Stimulated activated CD8-positive, alpha-beta memory T cell treated with anti-CD3 and anti-CD28 coated beads, Interleukin-15, amount 100 ng/mL, for 24 hours (primary cell): ENCODE measurements at places on chromosomes 12 and 14.

GRCh38 chr12:110934093-110934852, 13.9 kb upstream of the MYL2 start:
- no peak for DNase-seq

GRCh38 chr12:12403264-12404248, 46.7 kb downstream of the BORCS5 start:
- no peak for DNase-seq

DNA sequence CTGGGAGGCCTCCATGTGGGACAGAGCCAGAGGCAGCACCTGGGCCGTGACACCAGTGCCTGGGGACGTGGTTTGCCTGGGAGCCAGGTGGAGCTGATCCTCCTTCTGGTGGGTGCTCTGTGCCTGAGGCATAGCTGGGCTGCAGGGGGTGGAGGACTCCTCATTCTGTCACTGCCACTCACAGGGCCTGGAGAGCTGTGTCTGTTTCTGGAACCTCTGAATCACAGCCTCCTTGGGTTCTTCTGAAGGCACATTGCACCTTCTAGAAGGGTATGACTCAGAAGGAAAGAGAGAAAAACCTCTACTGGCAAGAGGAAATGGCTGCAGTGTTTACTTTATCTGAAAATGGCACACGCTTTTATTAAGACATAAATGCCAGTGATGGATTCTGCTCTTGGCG, 659.8 kb downstream of the VRK1 start:
- no peak for DNase-seq

DNA sequence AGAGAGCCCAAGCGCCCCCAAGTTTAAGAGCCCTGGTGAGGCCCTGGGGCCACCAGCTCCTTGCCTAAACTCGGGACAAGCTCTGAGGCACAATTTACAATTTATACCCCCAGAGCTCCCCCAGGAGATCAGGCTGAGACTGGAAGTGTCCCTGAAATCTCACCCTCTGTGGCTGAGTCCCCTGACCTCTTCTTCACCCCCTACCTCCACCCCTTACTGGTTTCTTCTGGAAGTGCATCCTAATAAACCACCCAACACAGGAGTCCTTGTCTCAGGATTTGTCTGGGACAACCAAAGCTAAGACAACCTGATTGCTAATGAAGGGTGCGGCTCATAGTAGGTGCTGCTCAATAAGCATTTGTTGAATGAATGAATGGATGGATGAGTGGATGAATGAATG, 206.4 kb downstream of the BCL11B start:
- no peak for DNase-seq

DNA sequence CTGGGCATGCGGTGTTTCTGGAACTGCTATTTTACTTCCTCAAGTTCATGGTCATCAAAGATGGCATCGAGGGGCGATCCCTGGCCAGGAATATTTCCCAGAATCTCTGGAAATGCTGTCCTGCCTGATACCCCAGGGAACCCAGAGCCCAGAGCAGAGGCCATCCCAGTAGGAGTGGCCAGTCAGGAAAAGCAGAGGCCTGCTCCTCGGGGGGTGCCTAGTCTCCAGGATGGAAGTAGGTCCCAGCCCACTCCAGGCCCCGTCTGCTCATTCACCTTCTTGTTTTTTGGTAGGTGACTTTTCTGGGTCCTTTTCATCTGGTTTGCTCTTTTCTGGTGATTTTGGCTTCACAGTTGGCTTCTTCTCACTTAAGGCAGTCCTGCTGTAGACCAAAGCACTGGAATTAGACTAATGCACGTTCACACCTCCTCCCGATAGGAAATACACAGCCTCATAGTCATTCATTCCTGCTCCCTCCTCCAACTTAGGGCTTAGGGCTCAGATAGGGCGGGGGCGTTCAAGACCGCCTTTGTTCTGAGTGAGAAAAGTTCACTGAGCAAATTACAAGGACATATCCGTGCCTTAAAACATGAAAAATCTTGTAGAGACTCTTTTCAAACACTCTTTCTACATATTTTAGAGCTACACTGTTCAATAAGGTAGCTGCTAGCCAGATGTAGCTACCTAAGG, 51.1 kb downstream of the TRAFD1 start:
- no peak for DNase-seq

GRCh38 chr12:27337376-27337775, 4.7 kb downstream of the BMAL2 start:
- no peak for DNase-seq

GRCh38 chr14:39395555-39396254, 36.5 kb downstream of the FBXO33 start:
- DNase-seq: no peak

- DNase-seq: no peak
Observed at GRCh38 chr12:117400912-117401311, 39.5 kb upstream of the NOS1 start.

GRCh38 chr12:112839386-112839972, 47.9 kb downstream of the RPH3A start:
- DNase-seq: no peak

DNA sequence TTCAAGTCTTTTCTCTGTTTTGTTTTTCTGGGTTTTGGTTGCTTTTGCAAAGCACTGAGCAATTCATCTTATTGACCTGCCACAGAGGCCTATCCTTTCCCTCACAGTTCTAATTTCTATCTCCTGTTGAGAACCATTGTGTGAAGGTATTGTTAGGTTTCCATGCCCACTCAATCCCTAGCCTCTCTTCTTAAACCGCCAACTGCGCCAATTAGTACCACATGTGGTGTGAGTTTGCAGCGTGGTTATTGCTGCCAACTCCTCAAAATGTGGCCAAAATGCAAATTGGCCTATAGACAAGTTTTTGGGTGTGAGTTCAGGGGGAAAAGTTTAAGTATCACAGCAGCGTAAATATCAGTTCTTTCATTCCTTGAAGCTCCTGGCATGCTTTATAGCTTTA, 232.6 kb downstream of the FLRT2 start:
- DNase-seq: no peak

DNA sequence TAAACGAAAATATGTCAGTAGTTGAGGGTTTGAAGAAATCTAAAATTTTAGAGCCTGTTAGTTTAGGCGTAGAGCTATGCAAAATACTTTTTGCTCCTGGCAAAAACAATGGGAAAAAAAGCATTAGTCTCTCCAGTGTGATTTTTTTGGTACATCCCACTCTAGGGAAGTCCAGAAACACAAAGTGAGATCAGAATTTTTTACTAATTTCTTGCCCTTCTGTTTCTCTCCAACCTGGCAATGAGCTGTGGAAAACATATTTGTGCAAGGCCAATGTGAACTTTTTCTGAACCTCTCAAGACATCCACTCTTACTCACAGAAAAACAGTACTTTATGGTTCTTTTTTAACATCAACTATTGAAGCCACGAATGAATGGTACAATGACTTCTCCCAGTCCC, 56.9 kb upstream of the DCN start:
- DNase-seq: no peak

GRCh38 chr12:58489394-58489793, 430.9 kb downstream of the LRIG3 start:
- no peak for DNase-seq

- DNase-seq: no peak
Observed at GRCh38 chr12:122813310-122813713, 21.9 kb upstream of the HIP1R start.

- no peak for DNase-seq
Observed at GRCh38 chr12:124340080-124340900, 45.4 kb downstream of the RFLNA start.

DNA sequence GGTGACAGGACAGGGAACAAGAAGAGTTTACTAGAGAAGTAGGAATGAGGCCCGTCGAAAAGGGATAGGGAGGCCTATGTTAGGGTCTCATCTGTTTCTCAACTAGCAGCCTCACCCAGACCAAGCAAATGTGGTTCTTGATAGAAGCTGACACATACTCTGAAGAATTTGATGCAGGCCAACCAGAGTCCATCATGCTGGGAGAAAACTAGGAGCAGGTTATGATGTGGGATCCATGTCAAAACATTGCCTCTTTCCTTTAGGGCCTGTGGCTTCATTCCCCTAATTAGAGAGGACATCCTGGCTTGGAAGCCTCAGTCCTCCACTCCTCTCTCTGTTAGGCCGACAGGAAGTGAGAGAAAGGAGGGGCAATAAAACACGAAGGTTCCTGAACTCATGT, 122.8 kb downstream of the NTF3 start:
- DNase-seq: no peak

DNA sequence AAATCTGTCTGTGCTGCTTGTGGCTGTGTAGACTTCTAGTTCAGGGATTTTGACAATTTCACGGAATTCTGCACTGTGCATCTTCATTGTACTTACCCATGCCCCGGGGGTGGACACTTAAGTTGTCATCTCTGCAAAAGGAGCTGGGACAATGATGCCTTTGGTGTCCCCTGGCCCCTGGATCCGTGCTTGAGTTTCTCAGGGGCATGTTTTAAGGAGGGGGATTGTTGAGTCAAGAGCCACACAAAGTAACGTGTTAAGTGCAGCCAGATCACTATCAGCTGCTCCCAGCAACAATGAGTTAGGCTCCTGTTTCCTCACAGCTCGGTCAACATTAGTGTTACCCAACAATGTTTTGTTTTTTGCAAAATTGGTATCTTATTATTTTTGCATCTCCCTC, 305.0 kb upstream of the DIO3 start:
- DNase-seq: no peak

DNA sequence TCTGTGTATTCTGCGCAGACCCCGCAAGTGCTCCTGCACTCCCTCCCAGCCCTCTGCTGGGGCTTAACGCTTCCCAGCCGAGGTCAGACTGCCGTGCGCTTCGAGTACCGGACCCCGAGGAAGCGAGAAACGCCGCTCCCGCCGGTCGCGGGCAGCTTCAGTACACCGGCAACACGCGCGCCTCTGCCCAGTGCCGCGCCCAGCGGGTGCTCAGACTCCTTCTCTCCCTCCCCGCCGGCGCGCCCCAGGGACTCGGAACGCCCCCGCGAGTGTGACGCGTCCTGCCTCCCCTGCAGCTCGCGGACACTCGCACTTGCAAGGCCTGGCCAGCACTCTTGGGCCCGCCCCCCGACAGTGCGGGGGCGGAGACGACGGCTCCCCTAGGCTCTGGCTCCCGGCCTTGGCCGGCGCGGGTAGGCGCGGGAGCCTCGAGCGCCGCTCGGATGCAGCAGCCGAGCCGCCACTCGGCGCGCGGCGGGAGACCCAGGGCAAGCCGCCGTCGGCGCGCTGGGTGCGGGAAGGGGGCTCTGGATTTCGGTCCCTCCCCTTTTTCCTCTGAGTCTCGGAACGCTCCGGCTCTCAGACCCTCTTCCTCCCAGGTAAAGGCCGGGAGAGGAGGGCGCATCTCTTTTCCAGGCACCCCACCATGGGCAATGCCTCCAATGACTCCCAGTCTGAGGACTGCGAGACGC, at the start of gene PTGER2:
PTGER2 (plus strand) TSS at position 410 of the 692 bp plus-strand sequence; CDS start at position 647, 237 bp downstream.
- peak; percentile 54 for DNase-seq
